ENCODE measurements at places on chromosomes 5 and 9. TPM values are rescaled to one million over a fixed set of nuclear protein-coding genes. Genes with fewer than 3 reads are reported as not detected.

DNA sequence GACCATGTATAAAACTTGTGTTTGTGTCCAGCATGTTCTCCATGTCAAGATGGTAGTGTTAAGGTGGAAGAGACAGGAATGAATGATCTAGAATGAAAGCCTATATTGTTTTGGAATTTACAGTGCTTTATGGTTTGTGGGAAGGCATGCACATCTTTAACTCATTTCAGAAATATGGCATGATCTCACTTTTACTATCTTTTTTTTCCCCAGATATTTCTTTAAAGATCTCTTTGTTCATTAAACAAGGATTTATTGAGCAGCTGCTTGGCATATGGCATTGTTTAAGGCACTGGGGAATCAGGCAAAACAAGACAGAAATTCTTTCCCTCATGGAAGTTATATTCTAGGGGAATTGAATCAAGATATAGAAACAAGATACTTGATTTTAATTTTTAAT lies 51.7 kb downstream of the SLC12A2 start:
- no peak for DNase-seq

DNA sequence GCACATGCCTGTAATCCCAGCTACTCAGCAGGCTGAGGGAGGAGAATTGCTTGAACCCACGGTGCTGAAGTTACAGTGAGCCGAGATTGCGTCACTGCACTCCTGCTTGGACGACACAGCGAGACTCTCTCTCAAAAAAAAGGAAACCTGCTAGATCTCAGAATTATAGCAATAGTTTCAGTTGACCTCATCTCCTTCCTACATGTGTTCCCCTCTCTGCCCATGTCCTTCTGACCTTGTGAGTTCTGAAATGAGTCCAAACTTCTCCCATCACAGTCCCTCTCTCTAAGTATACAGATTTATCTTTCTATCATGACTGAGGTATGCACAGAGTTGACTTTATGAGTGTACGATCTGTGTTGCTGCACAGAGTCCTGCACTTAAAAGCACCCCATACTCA lies 44.6 kb upstream of the SHOC1 start:
- peak; percentile 14 for DNase-seq

DNA sequence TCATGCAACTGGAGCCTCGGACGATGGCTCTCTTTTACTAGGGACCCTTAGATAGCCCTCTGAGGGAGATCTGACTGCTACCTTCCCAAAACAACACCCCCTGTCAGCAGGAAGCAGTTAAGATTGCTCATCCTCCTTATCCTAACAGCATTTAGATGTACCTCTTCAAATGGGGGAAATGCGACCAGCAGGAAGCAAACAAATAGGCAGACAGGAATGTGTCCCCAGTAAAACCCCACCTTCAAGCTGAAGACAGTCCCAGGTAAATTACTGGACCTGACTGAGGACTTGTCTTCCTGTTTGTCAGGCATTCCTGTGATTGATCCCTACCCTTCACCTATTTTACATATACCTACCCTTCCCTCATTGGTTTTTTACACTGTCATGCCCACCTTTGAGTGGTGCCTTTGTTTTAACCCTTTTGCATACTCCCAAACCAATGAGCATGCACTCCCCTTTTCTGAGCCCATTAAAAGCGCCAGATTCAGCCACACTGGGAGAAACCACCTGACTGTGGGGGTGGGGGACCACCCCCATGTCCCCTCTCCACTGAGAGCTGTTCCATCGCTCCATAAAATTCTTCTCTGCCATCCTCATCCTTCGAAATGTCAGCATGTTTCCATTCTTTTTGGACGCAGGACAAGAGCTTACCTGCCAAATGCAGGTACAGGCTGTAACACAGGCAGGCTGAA lies 954.0 kb upstream of the CDH6 start:
- no peak for DNase-seq

Gene SUSD3
- total RNA-seq: not detected

DNA sequence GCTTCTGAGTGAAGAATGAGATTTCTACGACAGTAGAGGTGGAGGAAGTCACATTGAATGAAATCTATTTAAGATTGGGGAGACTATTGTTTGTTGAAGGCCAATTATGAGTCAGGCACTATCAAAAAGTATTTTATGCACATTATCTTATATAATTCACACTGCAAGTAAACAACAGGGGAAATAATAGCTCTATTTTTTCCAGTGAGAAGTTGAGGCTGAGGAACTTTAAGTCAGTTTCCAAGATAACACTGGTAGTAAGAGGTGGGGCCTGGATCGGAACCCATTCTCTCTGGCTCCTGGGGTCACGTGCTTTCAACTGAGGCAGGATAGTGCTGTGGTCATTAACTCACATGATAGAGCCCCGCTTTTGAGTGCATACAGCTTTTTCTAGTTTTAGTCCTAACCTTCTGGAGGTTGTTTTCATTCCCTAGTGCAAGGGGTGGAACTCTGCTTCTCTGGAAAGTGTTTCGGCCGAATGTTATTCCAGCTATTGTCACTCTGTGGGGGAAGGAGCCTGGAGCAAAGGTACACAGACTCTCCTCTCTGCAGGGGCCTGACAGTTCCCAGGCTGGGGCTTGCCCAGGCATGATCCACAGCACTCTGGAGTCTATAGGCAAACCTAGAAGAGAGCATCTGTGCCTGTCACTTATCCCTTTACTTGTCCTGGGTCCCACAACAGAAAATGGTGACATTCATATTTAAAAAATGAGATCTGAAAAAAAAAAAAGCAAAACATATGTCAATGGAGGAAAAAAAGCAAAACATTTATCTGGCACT lies 352.4 kb upstream of the ACTBL2 start:
- no peak for DNase-seq

Gene CDC14B
- 2.4 TPM for total RNA-seq

DNA sequence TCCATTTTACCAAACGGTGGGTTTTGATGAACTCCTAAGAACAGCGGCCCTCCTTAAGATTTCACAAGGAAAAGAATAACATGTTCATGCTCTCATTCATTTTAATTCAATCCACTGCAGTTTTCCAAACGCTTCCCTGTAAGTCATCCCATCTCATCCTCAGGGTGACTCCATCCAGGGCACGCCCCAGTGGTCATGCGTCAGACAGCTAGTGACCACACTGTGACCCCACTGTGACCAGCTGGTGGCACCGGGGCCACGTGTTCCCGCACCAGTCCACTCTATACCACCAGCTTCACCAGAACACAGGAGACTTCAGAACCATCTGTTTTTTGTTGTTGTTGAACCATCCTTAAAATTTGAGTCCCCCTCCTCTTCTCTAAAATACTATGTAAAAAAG lies 14.3 kb downstream of the ATPSCKMT start:
- DNase-seq: no peak
